Chondrocyte (in vitro differentiated cells): ENCODE measurements at places on chromosomes 1 and 21. TPM values are rescaled to one million over a fixed set of nuclear protein-coding genes. Genes with fewer than 3 reads are reported as not detected.

Gene EFCAB14
- total RNA-seq: 49.0 to 69.5 TPM (median 52.2 TPM) in 3 replicates

Gene NPR1
- 0.21 to 0.27 TPM in 2 of 3 replicates, not detected in the other for total RNA-seq

Gene IFNGR2
- 58.1 to 58.4 TPM (median 58.3 TPM) in 3 replicates for total RNA-seq

Gene ANXA9
- total RNA-seq: 0.54 TPM in 1 of 3 replicates, not detected in the others

GRCh38 chr21:33157303-33157702 lies 72.4 kb upstream of the IFNAR2 start:
- H3K4me1 ChIP-seq: no peaks in the 10 kb centered on the region
- no peak for DNase-seq
- H3K4me3 ChIP-seq: no peak overlapping the region
- H3K36me3 ChIP-seq: no peaks in the 10 kb centered on the region

DNA sequence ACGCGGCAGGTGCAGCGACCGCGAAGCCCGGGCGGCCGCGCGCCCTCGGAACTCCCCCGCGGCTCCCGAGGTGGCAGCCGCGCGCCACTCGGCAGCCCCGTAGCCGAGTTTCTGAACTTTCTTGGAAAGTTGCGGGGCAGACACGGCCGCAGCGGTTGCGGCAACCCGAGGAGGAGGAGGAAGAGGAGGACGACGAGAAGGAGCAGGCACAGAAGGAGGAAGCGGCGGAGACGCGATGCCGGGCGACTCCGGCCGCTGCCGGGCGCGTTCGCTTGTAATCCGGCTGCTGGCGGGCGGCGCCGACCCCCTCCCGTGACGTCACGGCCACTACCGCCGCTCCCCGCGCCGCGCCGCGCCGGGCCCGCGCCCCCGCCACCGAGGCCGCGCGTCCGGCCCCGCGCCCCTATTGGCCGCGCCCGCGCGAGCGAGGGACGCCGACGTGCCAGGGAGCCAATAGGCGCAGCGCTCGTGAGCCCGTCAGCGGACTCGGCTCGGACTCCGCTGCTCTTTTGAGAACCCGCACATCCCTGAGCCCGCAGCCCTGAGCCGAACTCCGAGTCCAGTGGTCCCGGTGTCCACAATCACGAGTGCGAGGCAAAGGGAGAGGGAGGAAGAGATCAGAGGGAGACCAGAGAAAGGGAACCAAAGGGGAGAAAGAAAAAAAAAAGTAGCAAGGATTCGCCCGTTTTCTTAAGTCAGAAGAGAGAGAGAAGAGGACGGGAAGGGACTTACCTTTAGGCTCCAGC lies 736 bp upstream of the BARHL2 start:
- H3K27ac ChIP-seq: no peak overlapping the region
- peak overlapping the region; percentile 71 for H3K4me3 ChIP-seq
- peaks cover 17% of the 10 kb centered on the region for H3K4me1 ChIP-seq
- H3K36me3 ChIP-seq: peaks cover 8% of the 10 kb centered on the region
- peaks cover 81% of the 10 kb centered on the region for H3K27me3 ChIP-seq

DNA sequence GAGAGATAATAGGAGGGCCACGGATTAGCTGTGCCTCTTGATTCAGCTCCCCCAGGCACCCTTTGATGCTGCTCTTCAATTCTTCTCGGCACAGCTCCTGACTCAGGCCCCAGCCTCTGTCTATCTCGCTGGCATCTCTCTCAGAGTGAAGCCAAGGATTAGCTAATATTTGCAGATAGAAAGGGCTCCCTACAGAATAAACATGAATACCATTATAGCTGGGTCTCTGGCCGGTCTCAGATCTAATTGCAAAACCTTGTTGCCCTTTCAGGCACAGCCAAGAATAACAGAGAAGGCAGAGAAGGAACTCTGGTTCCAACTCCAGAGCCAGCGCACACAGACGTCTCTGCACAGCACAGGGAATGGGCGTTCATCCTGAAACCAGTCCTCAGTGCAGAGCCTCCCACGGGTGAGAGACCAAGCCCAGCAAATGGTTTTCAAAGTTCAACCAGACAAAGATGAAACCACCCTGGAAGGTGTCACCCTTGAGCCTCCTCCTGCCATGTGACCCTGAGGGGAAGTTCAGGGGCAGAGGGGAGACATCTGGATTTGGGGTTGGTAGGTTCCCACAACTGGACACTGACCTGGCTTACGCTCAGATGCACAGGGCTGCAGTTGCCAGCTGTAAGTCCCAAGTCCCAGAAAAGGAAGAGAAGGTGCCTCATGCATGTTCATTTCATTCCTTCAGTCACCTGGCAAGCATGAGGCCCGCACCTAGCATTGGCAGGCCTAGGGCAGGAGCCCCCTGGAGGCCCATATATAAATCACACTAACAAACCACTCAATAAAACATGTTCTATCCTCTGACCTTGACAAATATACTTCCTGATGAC lies 394.0 kb downstream of the NPHP4 start:
- H3K4me3 ChIP-seq: no peak overlapping the region
- no peak overlapping the region for H3K27ac ChIP-seq
- no peaks in the 10 kb centered on the region for H3K36me3 ChIP-seq
- no peaks in the 10 kb centered on the region for H3K27me3 ChIP-seq
- no peaks in the 10 kb centered on the region for H3K4me1 ChIP-seq
- no peak for DNase-seq

- peaks cover 3% of the 10 kb centered on the region for H3K36me3 ChIP-seq
- H3K4me3 ChIP-seq: no peak overlapping the region
- H3K27ac ChIP-seq: no peak overlapping the region
- no peaks in the 10 kb centered on the region for H3K4me1 ChIP-seq
- DNase-seq: no peak
- H3K27me3 ChIP-seq: peaks cover 7% of the 10 kb centered on the region
These were observed 9.2 kb upstream of the CD84 start for GRCh38 chr1:160588468-160588867.

DNA sequence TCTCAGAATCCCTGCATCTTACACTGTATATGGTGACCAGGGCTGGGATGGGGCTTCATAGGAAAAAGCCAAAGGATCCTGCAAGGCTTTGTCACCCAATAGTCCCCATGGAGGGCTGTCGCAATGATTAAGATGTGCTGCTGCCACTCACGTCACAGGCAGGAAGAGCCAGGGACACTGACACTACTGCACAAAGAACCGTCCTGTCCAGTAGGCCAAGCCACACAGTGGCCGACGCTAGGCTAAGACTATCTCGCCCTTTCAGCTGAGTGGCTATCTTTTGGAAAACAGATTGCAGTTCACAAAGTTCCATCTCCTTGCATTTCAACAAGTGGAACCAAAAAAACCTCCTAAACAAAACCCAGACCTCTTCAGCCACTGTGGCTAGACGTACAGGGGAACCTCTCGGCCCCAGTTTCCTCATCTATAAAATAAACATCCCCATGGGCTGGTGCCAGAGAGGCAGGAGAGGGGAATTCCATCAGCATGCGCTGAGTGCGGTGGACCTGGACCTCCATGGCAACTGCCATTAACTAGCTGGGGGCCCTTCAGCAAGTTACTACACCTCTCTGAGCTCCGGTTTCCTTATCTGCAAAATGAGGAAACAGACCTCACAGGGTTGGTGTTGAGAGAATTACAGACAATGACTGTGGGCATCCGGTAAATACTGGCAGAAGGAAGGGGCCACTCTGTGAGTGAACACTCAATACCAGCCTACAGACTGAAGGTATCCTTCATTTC lies 8.7 kb downstream of the CAPZB start:
- no peaks in the 10 kb centered on the region for H3K36me3 ChIP-seq
- no peaks in the 10 kb centered on the region for H3K27me3 ChIP-seq
- H3K4me3 ChIP-seq: no peak overlapping the region
- no peak for DNase-seq
- peak overlapping the region; percentile 59 for H3K27ac ChIP-seq

- H3K36me3 ChIP-seq: no peaks in the 10 kb centered on the region
- H3K4me1 ChIP-seq: peaks cover 2% of the 10 kb centered on the region
- no peak overlapping the region for H3K4me3 ChIP-seq
- H3K27ac ChIP-seq: no peak overlapping the region
These were observed 1298.9 kb upstream of the ADGRL4 start for GRCh38 chr1:80305466-80305865.

- H3K4me3 ChIP-seq: no peak overlapping the region
- H3K27ac ChIP-seq: no peak overlapping the region
- no peaks in the 10 kb centered on the region for H3K36me3 ChIP-seq
- H3K27me3 ChIP-seq: peaks cover 72% of the 10 kb centered on the region
- no peak for DNase-seq
These were observed 39.8 kb downstream of the OLIG1 start for GRCh38 chr21:33109574-33110339.

GRCh38 chr1:204296431-204296988 lies 63.2 kb downstream of the PLEKHA6 start:
- peaks cover 17% of the 10 kb centered on the region for H3K27me3 ChIP-seq
- DNase-seq: no peak
- peak overlapping the region; percentile 15 for H3K27ac ChIP-seq
- peaks cover 45% of the 10 kb centered on the region for H3K4me1 ChIP-seq

DNA sequence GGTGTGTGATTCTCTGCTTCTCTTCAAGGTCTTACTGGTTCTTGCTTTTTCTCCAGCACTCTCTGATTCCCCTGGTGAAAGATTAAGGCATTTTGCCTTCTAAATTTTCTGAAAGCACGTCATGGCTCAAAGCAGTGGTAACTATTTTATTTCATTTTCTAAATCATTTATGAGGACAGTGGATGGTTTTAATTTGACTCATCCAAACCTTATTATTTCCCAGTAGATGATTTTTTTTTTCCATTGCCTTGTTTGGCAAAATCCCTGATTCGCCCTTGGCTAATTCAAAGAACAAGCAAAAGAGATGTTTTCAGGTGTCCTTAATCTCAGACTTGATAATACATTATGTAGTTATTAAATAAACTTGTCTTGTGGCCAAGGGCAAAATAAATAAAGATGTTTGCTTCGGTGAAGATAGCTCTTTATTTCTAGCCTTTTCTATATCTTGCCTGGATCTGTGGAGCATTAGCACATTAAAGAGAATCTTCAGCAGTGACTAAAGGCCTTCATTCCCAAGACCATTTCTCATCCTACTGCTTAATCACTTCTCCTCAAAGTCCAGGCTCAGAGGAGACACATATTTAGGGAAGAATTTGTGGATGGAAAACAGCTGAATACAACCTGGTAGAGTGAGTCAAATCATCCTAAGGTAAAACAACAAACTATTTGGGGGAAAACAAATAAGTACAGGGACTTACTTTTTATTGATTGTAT lies 359.8 kb downstream of the DUSP10 start:
- no peak overlapping the region for H3K27ac ChIP-seq
- no peak overlapping the region for H3K4me3 ChIP-seq
- H3K27me3 ChIP-seq: peaks cover 4% of the 10 kb centered on the region
- no peak for DNase-seq
- no peaks in the 10 kb centered on the region for H3K36me3 ChIP-seq
